Activated effector memory CD4-positive, alpha-beta T cell treated with anti-CD3 and anti-CD28 coated beads, Interleukin-2, amount 50 U/mL, for 16 hours (primary cell): ENCODE measurements at places on chromosomes 12 and 14.

GRCh38 chr12:91513313-91513712 lies 330.7 kb upstream of the DCN start:
- no peak for DNase-seq

GRCh38 chr14:96852823-96853422 lies 55.7 kb downstream of the VRK1 start:
- DNase-seq, result no peak

DNA sequence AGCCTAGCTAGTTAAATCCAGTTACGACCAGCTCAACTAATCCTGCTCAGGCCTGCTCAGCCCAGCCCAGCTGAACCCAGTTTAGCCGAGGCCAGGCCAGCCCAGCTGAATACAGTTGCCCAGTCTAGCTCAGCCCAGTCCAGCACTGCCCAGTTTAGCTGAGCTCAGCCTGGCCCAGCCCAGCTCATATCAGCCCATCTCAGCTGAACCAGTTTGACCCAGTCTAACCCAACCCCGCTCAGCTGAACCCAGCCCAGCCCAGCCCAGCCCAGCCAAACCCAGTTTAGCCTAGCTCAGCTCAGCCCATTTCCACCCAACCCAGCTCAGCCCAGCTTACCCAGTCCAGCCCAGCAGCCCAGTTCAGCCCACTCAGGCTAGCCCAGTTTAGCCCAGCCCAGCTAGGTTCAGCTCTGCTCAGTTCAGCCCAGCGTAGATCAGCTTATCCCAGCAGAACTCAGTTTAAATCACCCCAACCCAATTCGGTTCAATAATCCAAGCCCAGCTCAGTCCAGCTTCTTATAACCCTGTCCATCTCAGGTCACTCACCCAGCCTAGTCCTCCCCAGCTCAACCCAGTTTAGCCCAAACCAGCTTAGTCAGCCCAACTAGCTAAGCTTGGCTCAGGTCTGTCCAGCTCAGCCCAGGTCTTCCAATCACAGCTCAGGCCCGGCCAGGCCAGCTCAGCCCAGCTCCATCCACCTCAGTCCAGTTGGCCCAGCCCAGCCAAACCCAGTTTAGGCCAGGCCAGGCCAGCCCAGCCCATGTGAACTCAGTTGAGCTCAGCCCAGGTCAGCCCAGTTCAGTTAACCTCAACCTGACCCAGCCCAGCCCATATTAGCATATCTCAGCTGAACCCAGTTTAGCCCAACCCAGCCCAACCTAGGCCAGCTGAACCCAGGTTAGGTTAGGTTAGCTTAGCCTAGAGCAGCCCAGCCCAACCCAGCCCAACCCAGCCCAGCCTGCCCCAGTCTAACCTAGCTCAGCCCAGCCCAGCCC lies 76.7 kb downstream of the TMEM121 start:
- DNase-seq, result peak; percentile 53

DNA sequence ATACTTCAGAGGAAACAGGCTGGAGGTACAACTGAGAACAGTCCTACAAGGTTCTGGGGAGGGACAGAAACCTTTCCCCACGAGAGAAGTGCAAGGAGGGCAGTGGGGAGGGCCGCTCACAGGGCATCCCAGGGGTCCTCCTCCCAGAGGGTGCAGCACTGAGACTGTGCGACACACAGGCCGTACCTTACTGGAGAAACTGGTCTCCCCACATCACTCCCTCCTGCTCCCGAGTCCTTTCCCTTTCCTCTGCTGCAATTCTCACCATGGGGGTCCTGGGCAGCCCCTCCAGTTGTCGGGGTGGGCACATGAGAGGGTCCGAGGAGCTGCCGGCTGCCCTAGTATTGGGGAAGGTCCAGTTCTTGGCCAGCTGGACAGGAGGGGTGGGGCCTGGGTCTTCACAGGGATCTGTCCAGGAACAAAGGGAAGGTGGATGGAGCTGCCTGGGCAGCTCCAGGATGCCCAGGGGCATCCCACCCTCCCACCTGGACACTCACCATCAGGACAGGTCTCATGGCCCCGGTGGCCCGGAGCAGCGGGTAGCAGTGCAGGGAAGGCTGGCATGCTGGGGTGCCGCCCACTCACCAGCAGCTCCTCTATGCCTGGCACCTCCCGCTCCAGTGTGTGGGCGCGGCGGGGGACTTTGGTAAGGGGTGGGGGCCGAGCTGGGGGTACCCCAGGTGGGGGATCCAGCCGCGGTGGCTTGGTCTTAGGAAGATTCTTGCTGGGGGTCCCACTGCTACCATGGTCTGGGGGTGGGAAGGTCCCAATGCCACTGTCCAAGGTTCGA lies 35.8 kb downstream of the NCKAP5L start:
- DNase-seq, result no peak

GRCh38 chr12:41142376-41142775 lies 45.7 kb upstream of the PDZRN4 start:
- no peak for DNase-seq

GRCh38 chr14:74558655-74559054 lies 53.4 kb downstream of the LTBP2 start:
- DNase-seq, result no peak

GRCh38 chr12:121314431-121314830 lies 17.9 kb upstream of the CAMKK2 start:
- no peak for DNase-seq

DNA sequence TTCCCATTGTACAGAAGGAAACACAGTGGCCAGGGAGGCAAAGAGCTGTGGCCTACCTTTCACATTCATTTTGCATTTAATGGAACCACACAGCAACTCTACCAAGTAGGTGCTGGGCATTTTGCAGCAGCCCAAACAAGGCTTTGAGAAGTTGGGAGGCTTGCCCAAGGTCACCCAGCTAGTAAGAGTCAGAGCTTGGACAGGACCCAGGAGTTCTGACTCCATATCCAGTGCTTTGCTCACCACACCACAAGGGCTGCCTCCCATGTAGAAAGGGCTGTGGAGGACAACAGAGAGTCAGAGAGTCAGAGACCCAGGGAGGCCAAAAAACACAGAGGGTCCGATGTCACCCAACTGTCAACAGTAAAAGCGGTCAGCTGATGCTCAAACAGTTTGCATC lies 400.2 kb downstream of the BCL11B start:
- no peak for DNase-seq

GRCh38 chr14:29035134-29035533 lies 268.5 kb downstream of the FOXG1 start:
- no peak for DNase-seq
